Panc1 (cell line): ENCODE measurements at places on chromosomes 13 and 19. TPM values are rescaled to one million over a fixed set of nuclear protein-coding genes. Genes with fewer than 3 reads are reported as not detected.

DNA sequence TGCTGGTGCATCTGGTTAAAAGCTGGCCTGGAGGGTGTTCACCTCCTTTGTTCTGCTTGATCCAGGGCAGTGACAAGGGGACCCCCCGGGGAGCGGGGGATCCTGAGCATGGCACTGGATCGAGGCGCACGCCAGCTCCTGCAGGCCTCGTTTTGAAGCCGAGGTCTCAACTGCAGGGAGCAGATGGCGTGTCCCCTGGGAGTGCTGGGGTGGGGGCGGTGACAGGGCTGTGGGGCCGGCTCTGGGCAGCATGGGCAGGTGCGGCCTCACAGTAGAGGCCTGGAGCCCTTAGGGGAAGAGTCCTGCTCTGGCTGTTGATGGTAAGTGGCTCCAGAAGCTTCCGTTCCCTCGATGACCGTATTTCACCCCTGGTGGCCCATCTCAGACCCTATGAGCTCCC is 51.8 kb downstream of the CRTC1 start:
- no peak for DNase-seq

DNA sequence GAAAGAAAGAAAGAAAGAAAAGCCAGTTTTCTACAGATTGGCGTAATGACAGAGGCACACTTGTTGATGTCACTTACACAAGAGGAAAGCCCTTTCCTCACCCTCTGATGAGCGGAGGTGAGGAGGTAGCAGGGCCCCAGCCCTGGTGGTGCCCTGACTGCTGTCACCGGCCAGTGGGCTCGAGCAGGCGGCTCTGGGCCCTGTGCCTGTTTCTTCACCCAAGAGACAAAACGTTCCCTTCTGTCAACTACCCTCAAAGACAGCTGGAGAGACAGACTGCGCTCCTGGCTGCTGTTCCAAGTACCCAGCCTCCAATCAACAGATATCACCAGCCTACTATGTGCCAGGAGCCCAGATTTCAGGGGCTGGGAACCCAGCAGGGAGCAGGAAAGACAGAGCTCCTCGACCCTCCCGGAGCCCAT is 10.1 kb downstream of the EPS15L1 start:
- DNase-seq: no peak

GRCh38 chr19:38562096-38562495 is 55.7 kb downstream of the MAP4K1 start:
- DNase-seq: no peak

- DNase-seq: no peak
Observed at GRCh38 chr19:22623841-22624221, 10.3 kb upstream of the ZNF492 start.

- no peak for DNase-seq
Observed at GRCh38 chr13:22653866-22654265, 526.9 kb upstream of the SGCG start.

DNA sequence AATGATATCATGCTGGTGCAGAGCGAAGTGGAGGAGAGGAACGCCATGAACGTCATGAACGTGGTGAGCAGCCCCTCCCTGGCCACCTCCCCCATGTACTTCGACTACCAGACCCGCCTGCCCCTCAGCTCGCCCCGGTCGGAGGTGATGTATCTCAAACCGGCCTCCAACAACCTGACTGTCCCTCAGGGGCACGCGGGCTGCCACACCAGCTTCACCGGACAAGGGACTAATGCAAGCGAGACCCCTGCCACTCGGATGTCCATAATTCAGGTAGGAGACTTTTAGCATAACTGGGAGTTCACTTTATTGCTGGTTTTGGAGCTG is 3.3 kb downstream of the PCDH17 start:
- no peak for DNase-seq

DNA sequence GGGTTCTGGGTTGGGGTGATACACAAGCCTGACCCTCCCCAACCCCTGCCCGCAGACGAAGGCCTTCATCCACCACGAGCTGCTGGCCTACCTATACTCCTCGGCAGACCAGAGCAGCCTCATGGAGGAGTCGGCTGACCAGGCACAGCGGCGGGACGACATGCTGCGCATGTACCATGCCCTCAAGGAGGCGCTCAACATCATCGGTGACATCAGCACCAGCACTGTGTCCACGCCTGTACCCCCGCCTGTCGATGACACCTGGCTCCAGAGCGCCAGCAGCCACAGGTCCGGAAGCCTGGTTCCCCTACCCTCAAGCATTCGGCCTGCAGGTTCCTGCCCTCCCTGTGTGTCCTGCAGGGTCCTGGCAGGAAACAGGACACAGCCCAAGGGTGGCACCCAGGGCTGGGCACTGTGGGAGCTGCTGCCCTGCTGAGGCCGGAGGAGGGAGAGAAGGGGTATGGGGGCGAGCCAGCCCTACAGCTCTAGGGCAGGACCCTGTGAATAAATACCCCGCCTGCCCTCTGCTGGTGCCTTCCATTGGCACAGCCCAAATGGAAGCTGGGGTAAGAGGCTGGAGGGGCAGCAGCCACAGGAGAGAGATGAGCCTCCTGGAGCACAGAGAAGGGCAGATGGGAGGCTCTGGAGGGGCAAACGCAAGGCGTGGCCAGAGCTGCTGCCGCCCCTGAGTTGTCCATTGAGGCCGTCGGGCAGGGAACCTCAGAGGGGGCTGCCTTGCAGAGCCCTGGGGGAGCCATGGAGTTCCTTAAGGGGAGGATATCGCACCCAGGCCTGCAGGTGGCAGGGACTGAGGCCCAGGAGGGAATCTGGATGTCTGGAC is 6.8 kb downstream of the TMED1 start:
- DNase-seq: no peak

- DNase-seq: no peak
Observed at GRCh38 chr19:56403261-56403660, 871 bp upstream of the ZNF583 start.

DNA sequence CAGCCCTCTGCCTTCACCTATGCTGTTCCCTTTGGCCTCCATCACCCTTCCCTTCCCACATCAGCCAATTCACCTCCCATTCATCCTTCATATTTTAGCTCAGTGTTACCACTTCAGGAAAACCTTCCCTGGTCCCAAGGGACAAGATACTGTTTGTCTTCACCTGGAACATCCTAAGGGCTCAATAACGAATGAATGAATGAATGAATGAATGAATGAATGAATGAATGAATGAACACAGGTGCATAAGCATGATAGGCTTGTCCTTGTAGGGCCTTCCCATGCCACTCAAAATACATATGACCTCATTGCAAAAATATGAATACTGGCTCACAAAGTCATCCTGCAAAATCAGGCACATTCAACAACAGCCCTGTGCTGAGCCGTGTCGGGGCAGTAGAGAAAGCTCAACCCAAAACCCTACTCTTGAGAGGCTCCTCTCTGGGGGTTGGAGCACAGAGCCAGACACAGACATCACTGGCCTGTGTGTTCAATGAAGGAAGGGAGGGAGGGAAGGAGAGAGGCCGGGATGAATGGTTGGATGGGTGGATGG is 33.7 kb upstream of the TPM4 start:
- no peak for DNase-seq

DNA sequence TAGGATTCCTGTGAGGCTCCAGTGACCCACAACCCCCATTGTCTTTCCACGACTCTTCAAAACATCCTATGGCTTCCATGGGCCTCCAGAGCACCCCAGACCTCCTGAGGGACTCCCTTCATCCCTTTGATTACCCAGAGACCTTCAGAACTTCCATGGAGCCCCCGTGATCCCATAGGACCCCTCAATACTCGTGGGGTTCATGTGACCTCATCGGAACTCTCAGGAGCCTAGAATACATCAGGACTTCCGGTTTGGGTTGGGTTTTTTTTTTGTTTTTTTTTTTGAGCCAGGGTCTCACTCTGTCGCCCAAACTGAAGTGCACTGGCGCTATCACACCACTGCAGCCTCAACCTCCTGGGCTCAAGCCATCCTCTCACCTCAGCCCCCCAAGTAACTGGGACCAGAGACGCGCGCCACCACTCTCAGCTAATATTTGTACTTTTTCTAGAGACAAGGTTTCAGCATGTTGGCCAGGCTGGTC is 774 bp downstream of the ALDH16A1 start:
- no peak for DNase-seq

DNA sequence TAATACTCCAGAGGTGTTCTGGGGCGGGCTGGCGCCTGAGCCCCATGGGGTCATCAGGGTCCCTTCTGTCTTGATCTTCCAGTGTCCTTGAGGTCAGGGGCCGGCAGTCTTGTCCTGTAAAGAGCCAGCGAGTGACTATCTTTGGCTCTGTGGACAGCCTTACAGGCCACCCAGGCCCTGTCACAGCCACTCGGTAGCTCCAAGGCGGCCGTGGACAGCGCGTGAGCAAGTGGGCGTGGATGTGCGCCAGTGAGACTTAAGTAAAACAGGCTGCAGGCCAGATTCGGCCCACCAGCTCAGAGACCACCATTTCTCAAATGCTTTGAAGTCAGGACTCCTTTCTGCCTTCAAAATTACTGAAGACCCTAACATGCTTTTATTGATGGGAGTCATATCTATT is 3.7 kb downstream of the ZNF444 start:
- no peak for DNase-seq

GRCh38 chr13:43132257-43132656 is 108.9 kb downstream of the DNAJC15 start:
- no peak for DNase-seq

DNA sequence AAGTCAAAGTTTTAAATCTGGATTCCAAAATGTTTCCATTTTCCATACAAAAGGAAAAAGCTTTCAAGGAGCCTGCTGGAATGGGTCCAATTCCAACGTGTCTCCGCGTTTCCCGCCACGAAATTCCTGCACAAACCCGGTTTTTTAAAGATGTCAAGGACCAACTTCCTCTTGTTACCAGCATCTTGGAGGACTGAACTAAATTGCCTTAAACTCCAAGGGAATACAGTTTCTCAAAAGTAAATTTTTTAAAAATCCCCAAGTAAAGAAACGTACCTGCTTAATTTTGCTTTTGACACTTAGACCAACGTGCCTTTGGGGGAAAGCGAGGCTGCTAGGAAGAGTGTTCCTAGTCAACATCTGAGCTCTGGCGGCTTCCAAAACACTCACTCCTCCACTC is 12.3 kb upstream of the SOX1 start:
- no peak for DNase-seq

GRCh38 chr13:100273138-100273537 is 184.2 kb downstream of the PCCA start:
- no peak for DNase-seq

- no peak for DNase-seq
Observed at GRCh38 chr13:89880201-89880600, 1467.3 kb upstream of the MIR17HG start.

GRCh38 chr13:36030670-36031331 is 100.4 kb downstream of the DCLK1 start:
- no peak for DNase-seq

DNA sequence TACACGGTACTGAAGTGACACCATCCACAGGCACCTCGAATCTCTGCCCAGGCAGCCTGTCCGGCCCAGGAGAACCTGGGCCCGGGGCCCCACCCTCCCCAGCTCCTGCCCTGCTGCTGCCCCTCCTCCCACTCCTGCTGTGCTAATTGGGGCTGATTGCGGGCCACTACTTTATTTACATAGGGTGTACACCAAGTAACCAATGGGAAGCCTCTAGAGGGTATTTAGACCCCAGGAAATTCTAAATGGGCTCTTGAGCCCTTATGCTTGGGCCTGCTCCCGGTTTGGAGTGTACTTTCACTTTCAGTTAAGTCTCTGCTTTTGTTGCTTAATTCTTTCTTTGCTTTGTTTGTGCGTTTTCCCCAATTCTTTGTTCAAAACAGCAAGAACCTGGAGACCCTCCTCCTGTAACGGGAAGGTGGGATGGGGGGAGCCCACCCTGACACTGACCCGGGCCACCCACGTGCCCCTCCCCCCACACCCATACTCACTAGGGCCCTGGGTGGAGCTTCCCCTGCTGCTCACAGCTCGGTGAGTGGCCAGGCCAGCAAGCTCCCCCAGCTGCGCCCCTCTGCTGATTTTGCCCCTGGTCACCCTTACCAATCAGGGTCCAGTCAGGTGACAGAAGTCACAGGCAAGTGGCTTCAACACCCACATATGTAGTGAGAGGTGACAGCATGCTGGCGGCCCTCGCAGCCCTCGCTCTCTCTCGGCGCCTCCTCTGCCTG is 9.4 kb downstream of the SCGB2B2 start:
- no peak for DNase-seq

DNA sequence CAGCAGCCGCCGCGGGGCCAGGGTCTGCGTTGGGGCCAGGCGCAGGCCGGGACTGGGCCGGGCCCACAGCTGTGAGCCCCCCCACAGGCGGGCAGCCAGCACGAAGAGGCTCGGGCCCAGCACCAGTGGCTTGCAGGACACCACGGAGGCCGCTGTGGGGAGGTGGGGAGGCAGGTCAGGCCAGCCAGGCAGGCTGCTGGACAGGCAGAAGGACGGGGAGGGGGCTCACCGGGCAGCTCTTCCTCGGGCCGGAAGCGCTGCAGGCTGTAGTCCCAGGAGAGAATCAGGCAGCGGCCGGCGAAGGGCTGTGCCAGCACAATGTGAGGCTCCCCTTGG is 8.3 kb downstream of the LGI4 start:
- DNase-seq: no peak

Gene ZSCAN4
- not detected for total RNA-seq

Gene B3GNT8
- total RNA-seq: 0.10 TPM

Gene ZNF534
- not detected for total RNA-seq

Gene SLAIN1
- 0.49 TPM for total RNA-seq

Gene MEIS3
- 11.3 TPM for total RNA-seq

Gene CPT1C
- total RNA-seq: 0.23 TPM

Gene SLC35E1
- 43.5 TPM for total RNA-seq

Gene CYP4F3
- 0.10 TPM for total RNA-seq

Gene SMG9
- 49.9 TPM for total RNA-seq

Gene TBXA2R
- total RNA-seq: 5.2 TPM

Gene AXL
- 128 TPM for total RNA-seq

Gene CEACAM20
- not detected for total RNA-seq

Gene PGLYRP1
- total RNA-seq: not detected

Gene LILRB3
- 0.18 TPM for total RNA-seq
